ENCODE measurements at places on chromosomes 6 and 20.

GRCh38 chr6:144849920-144850319 lies 564.8 kb downstream of the UTRN start:
- no peak for DNase-seq

- no peak for DNase-seq
These were observed 8.1 kb downstream of the GLP1R start for GRCh38 chr6:39056681-39057080.

- no peak for DNase-seq
These were observed 34.1 kb downstream of the SESN1 start for GRCh38 chr6:109060571-109060970.

DNA sequence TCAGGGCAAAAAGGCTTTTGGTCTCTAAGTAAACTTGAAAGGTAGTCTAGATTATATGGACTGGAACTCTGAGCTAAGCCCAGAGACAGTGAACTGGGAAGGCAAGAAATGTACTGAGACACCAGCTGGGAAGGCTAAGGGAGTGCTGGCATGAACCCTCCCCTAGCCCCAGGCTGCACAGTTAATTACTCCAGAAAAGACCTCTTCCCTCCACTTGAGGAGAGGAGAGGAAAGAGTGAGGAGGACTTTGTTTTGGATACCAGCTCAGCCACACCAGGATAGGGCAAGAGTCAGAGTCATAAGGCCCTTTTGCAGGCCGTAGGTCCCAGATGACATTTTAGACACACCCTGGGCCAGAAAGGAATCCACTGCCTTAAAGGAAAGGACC lies 84.1 kb upstream of the GJE1 start:
- no peak for DNase-seq

DNA sequence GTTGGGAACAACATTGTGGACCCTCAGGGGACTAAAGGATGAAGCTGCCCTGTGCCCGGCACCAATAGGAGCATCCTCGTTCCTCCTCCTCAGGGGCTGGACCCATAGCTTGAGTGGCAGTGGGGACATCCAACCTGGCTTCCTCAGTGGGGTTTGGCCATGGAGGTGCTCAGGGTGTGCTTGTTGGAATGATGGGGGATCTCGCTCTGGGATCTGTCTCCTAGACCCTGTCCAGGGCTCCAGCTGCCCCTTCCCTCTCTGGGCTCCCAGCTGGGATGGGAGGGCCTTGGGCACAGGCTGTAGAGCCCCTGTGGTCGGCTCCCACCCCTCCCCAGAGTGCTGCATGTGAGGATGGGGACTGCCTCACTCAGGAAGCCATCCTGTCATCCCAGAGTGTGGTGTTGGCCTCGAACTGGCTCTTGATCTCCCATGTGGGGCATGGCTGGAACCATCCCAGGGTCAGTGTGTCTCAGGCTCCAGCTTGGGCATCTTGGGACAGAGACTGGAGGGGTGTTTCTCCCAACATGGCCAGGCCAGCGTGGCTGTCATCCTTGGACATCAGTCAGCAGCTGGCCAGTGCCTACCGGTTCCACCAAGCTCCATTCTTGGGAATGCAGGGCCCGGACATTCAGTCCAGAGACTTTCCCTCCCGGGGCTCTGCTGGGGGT lies 9.5 kb upstream of the MYT1 start:
- DNase-seq = no peak

GRCh38 chr6:97133067-97133466 lies 149.9 kb downstream of the MMS22L start:
- no peak for DNase-seq

DNA sequence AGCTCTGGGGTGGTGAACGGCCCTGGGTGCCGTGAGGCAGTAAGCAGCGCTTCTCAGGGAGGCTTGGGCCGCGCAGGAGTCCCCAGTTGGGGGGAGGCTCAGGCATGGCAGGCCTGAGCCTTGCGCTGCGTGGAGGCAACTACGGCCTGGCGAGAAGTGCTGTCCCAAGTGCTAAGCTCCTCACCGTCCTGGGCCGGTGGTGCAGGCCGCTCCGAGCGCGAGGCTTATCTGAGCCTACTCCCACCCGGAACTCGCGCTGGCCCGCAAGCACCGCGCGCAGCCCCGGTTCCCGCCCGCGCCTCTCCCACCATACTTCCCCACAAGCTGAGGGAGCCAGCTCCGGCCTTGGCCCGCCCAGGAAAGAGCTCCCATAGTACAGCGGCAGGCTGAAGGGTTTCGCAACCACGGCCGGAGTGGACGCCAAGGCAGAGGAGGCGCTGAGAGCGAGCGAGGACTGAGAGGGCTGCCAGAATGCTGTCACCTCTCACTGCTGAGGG lies 1.8 kb upstream of the WRNIP1 start:
- no peak for DNase-seq

DNA sequence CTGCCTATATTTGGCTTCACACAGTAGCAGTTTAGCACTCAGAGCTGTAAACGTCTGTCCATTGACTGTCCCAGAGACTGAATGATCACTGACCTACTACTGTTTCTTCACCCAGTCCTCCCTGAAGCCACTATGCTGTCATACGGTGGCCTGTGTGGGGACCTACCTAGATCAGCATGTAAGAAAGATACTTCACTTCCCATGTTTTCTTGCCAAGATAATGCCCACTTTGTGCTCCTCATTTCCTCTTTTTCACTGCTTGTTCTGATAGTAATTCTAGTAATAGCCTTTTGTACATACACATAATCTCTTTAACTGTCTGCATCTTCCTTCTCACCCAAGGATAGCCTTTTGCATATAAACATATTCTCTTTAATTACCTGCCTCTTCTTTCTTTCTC lies 109.9 kb upstream of the TIAM2 start:
- DNase-seq = no peak

DNA sequence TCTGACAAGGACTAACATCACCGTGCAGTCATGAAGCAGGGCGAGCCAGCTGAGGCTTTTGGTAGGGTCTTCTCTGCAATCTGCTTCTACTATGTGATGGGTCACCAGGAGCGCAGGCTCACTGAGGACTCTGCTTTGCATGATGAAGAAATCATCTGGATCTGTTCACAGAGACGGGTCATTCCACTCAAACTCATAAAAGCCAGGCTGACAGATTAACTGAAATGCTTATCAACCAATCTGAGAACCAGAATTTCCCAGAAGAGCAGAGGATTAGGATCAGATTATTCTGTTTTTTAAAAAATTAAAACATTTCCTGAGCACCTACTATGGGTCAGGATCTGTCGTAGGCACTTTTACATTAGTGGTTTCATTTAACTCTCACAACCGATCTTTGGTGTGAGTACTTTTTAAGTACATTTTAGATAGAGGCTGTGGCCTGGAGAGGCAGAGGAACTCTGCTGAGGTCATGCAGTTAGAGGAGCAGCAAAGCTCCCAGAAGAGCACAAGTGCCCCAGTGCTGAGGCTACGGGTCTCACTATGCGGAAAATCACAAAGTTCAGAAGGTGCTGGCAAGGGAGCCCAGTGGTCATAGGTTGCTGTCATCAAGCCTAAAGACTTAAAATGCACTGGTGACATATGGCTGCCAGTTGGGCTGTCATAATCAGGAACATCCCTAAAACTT lies 109.1 kb downstream of the BACH2 start:
- no peak for DNase-seq

- no peak for DNase-seq
These were observed 84.9 kb upstream of the TMEM181 start for GRCh38 chr6:158474961-158475343.

GRCh38 chr6:31568537-31568961 lies 3.5 kb upstream of the LTA start:
- DNase-seq = no peak

DNA sequence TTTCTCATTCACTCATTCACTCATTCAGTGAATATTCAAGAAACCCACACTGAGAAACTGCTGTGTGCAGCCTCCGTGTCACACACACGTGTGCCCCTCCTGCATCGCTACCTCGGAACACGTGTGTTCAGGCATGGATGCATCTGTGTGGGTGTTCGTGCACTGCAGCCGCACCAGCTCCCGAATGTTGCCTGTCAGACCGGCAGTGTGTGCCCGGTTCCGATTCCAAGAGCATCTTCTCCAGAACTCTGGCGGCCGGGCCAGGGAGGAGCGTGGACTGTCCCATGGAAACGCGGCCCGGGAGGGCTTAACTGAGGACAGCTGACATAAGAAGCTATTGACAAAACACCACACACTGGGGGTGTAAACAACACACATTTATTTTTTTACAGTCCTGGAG lies 216.0 kb downstream of the DLL1 start:
- no peak for DNase-seq

- DNase-seq = no peak
These were observed 41.3 kb upstream of the NOL4L start for GRCh38 chr20:32626407-32626806.

DNA sequence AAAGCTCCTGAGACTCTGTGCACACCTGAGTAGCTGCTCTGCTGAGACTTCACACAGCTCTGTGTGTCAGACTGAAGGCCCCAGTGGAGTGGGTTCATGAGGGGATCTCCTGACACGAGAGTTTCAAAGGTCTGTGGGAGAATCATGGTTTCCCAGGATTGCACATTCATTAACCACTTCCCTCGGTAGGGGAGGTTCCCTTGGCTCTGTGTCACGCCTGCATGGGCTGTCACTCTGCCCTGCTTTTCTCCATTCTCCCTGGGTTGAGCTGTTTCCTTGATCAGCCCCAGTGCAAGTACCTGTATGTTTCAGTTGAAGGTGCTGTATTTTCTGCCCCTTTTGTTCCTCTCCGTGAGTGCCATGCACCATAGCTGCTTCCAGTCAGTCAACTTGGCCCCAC lies 236.9 kb downstream of the EPM2A start:
- no peak for DNase-seq

GRCh38 chr6:143299253-143300166 lies 151.0 kb downstream of the ADAT2 start:
- no peak for DNase-seq

DNA sequence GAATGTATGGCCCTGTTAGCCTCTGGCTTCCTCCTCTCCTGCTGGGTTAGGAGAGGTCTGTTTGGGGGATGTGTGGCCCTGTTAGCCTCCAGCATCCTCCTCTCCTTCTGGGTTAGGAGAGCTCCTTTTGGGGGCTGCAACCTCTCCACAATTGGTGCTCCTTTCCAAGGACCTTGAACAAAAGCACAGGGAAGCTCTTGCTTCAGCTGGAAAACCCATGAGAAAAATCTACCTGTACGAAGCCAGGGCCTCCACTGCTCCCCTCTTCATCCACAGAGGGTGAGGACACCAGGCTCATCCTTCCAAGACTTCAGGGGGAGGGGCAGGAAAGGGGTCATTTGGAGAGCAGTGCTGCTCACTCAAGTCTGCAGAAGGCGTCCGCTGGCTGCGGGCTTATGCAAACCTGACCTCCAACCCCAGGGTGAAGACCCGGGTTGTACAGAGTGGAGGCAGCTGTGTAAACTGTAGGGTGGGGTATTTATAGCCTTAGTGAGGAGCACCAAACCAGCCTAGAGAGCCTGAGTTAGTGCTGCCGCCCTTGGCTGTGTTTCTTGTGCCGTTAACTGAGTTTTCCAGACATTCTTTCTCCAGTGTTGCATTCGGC lies 62.1 kb downstream of the SLC24A3 start:
- DNase-seq = no peak

GRCh38 chr6:44342052-44342451 lies 398 bp upstream of the SPATS1 start:
- DNase-seq = no peak

GRCh38 chr6:168116438-168116974 lies 37.5 kb upstream of the FRMD1 start:
- DNase-seq = no peak

GRCh38 chr6:21450628-21451027 lies 142.9 kb upstream of the SOX4 start:
- no peak for DNase-seq

DNA sequence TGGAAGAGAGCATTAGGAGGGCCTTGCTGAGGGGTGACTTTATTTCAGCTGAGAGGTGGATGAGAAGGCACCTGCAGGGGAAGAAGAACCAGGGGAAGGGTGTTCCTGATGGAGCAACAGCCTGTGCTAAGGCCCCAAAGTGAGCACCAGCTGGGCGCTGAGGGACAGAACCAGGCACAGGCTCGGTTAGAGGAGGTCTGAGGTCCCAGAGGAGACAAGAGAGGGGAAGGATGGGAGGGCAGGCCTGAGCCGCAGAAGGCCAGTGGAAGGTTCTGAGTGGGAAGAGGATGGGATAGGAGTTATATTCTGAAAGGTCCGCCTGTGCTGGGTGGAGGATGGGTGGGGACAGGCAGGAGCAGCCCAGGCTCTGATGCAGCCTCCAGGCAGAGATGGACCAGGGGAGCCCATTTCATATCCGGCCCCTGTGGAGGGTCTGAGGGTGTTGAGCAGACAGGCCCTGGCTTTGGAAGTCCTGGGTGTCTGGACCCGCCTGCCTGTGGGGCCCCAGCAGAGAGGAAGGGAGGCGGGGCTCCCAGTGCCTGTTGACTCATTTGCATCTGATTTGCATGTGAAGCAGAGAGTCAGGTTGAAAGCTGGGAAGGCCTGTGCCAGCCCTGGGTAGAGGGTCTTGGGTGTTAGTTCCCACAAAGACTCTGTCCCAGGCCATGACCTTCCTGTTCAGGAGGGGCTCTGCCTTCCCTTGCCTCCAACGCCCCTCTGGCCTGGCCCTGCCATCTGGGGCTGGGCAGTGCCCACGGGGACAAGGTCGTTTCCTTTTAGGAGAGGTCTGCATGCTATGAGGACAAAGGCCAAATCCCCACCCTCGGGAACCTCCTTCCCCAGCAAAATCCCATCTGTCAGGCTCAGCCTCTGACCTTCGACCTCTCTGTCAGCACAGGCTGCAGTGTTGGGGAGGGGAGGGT lies 10.6 kb upstream of the FAM110A start:
- DNase-seq = no peak

- DNase-seq = peak; percentile 39
These were observed 4.9 kb upstream of the CD24 start for GRCh38 chr6:106979435-106979884.

GRCh38 chr6:13422681-13423221 lies 64.6 kb downstream of the GFOD1 start:
- no peak for DNase-seq

DNA sequence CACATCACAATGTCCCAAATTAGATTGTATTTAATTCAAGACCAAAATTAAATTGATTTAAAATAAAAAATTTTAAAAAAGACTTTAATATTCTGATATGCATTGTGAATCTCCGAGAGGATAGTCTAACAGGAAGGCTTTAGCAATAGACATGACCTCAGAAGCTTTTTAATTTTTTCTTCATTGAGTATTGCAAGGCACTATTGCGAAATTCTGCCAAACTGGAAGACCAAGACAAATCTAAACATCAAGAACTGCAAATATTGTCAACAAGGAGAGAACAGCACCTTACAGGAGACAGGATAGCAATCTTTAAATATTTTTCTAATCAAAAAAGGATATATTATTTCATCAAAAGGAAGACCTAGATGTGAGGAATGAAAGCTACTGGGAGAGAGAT lies 56.9 kb downstream of the BMP5 start:
- no peak for DNase-seq

DNA sequence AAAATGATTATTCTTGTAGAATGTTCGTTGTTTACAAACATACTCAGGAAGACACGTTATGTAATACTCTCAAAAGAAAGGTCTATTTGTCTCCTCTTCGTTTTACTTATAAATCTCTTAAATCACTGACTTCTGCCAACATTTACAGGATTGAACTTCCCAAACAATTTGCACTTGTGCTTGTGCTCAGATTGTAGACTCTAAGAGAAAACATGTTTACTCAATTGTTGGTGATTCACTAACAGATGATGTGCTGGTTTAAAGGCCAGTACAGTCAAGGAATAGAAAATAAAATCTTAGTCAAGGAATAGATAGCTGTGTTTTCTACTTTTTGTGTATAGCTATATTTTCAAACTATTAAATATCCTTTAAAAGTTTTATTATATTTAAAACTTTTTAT lies 172.8 kb downstream of the GJA1 start:
- DNase-seq = no peak

- no peak for DNase-seq
These were observed 451.2 kb upstream of the JAG1 start for GRCh38 chr20:11124849-11125505.
